ENCODE measurements at places on chromosomes 2 and 18. TPM values are rescaled to one million over a fixed set of nuclear protein-coding genes. Genes with fewer than 3 reads are reported as not detected.

GALNT13 gene
- not detected for total RNA-seq

CDCA7 gene
- total RNA-seq: 18.6 TPM

GRCh38 chr2:240405133-240405532 is 30.3 kb upstream of the GPC1 start:
- DNase-seq: no peak

- no peak for DNase-seq
Measured at GRCh38 chr2:158676295-158676694, 118.8 kb upstream of the DAPL1 start.

- no peak for DNase-seq
Measured at GRCh38 chr2:136106505-136106904, 11.4 kb downstream of the CXCR4 start.

Data from MG63 (cell line).